ENCODE measurements at places on chromosomes 12 and 14.

- no peak for DNase-seq
- peak overlapping the region; percentile 75 for H3K4me3 ChIP-seq
- peak overlapping the region; percentile 34 for H3K27ac ChIP-seq
- H3K4me1 ChIP-seq = peaks cover 38% of the 10 kb centered on the region
- no peaks in the 10 kb centered on the region for H3K27me3 ChIP-seq
Observed at GRCh38 chr12:93376436-93377251, 1.1 kb upstream of the NUDT4 start.

DNA sequence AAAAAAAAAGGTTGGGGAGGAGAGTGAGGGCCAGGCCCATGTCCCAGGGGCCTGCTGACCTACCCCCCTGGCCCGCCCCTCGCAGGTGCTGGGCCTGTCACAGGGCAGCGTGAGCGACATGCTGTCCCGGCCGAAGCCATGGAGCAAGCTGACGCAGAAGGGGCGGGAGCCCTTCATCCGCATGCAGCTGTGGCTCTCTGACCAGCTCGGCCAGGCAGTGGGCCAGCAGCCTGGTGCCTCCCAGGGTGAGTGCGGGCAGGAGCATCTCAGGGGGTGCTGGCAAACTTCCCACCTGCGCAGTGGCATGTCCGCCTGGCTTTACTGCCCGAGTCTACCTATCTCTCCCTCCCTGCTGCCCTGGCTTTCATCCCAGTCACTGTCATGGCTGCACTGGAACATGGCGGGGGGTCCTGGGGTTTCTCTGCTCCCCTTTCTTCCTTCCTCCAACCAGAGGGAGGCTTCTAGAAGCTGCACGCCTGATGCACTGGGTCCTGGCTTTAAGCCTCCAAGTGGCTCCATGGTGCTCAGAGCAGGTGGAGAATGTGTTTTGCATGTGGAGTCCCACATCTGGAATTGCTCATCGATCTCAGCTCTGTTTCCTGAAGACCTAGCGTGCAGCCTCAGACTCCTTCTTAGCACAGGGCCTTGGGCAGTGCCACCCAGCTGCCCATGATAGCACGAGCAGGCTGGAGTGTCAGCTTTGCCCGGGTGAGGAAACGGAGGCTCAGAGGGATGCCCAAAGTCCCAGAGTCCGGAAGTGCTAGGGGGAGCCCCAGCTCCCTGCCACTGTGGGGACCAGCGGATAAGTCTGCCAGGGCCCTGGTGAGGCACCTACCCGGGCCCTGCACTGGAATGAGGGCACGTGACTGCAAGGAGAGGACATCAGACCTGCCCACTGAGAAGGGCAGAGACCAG, 46.3 kb downstream of the PHETA1 start:
- no peaks in the 10 kb centered on the region for H3K27me3 ChIP-seq
- no peak for DNase-seq
- H3K27ac ChIP-seq = peak overlapping the region; percentile 29
- H3K4me3 ChIP-seq = no peak overlapping the region

- H3K36me3 ChIP-seq = peaks cover 2% of the 10 kb centered on the region
- H3K27me3 ChIP-seq = no peaks in the 10 kb centered on the region
- H3K27ac ChIP-seq = no peak overlapping the region
- no peak for DNase-seq
Observed at GRCh38 chr14:56243110-56243509, 124.9 kb downstream of the PELI2 start.

GRCh38 chr12:124328116-124328515, 33.2 kb downstream of the RFLNA start:
- no peak for DNase-seq
- H3K27me3 ChIP-seq = no peaks in the 10 kb centered on the region
- H3K27ac ChIP-seq = no peak overlapping the region
- no peak overlapping the region for H3K4me3 ChIP-seq
- peaks cover 33% of the 10 kb centered on the region for H3K36me3 ChIP-seq

DNA sequence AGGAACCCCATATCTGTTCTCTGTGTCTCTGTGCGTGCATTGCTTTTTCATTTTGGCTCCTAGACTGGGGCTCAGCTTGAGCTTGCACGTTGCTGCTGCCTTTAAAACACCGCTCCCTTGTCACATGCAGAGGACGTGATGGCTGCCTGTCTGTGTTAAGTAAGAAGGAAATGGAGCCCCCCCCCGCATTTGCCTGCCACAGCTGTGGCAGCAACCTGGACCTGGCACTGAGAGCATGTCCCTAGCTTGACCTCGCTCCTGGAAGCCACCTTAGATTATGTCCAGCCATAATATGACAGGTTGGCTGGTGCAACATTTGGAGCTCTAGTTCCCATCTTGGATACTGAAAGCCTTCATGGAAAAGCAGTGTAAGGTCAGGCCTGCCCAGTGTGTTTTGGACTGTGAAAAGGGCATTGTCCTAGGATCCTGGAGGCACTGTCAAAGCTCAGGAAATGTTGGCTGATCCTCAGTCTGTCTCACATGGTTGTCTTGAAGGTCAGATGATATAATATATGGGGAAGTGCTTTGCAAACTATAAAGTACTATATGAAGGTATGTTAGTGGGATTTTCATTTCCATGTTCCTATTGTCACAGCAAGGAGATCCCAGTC, 73.8 kb downstream of the PRKCH start:
- peaks cover 18% of the 10 kb centered on the region for H3K27me3 ChIP-seq
- H3K4me3 ChIP-seq = no peak overlapping the region
- peaks cover 5% of the 10 kb centered on the region for H3K4me1 ChIP-seq
- DNase-seq = no peak
- no peaks in the 10 kb centered on the region for H3K36me3 ChIP-seq

DNA sequence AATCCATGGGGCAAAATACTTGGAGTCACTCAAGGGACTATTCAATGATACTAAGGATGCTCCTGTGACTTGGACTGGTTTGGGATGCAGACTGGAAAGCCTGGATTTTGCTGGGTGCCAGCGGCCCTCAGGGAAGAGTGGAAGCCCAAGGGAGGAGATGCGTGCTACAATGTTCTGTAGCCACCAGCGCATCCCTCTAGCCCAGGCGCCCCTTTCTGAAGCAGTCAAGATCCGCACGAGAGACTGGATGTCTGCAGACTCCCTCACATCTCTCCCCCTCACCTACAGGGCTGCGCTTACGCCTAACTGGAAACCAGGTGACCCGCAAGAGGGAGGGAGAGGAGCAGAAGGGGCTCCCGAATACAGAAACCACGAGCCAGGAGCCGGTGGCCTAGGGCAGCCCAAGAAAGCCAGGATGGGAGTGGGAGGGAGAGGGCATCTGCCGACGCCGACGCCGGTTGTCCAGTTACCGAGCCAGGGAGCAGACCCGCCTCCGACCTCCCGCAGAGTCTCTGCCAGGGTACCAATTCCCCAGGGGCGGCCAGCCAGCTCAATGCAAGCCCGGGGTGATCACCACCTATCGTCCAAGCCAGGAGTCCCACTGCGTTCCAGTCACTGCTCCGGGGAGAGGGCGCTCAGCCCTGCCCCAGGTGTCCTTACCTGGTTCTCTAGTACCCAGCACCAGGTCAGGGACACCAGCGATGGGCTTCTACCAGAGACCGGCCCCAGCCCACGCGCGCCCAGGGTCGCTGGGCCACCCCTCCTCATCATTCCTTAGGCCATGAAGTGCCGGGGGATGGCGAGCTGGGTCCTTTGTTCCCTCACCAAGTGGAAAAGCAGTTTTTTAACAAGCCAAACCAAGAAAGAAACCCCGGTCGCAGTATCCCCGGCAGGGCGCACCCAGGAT, 1.2 kb downstream of the NTN4 start:
- peaks cover 9% of the 10 kb centered on the region for H3K4me1 ChIP-seq
- H3K36me3 ChIP-seq = peaks cover 2% of the 10 kb centered on the region
- DNase-seq = peak; percentile 32
- peak overlapping the region; percentile 67 for H3K27ac ChIP-seq
- H3K4me3 ChIP-seq = peak overlapping the region; percentile 83

GRCh38 chr12:40953076-40953475, 235.0 kb upstream of the PDZRN4 start:
- no peak for DNase-seq
- H3K27me3 ChIP-seq = no peaks in the 10 kb centered on the region
- no peak overlapping the region for H3K4me3 ChIP-seq
- no peaks in the 10 kb centered on the region for H3K36me3 ChIP-seq
- H3K4me1 ChIP-seq = no peaks in the 10 kb centered on the region

GRCh38 chr14:100693877-100694578, 32.7 kb upstream of the DLK1 start:
- H3K27ac ChIP-seq = no peak overlapping the region
- peaks cover 78% of the 10 kb centered on the region for H3K27me3 ChIP-seq
- no peak for DNase-seq
- peaks cover 45% of the 10 kb centered on the region for H3K4me1 ChIP-seq
- no peak overlapping the region for H3K4me3 ChIP-seq

- peaks cover 35% of the 10 kb centered on the region for H3K4me1 ChIP-seq
- DNase-seq = no peak
- H3K36me3 ChIP-seq = no peaks in the 10 kb centered on the region
- peak overlapping the region; percentile 20 for H3K4me3 ChIP-seq
- peak overlapping the region; percentile 11 for H3K27ac ChIP-seq
- H3K27me3 ChIP-seq = no peaks in the 10 kb centered on the region
Observed at GRCh38 chr14:43900173-43900655, 606.9 kb downstream of the FSCB start.

DNA sequence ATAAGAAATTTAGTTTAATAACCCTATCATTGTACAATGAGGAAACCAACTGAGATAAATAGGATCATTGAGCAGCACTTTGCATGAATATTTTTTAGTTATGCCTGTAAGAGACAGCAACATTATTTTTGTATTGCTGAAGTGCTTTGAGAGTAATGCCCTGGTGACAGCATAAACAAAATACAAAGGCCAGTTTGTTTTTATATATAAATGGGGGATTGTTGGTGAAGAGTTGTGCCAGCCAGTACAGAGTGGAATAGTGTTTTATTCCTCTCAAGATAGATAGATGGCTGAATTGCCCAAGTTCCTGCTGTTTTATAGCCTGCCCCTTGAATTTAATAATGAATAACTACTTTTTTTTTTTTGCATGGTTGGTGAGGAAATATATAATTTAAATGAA, 101.8 kb downstream of the CNTN1 start:
- no peak overlapping the region for H3K4me3 ChIP-seq
- no peaks in the 10 kb centered on the region for H3K4me1 ChIP-seq
- no peaks in the 10 kb centered on the region for H3K27me3 ChIP-seq
- DNase-seq = no peak
- no peak overlapping the region for H3K27ac ChIP-seq

- no peak for DNase-seq
- H3K36me3 ChIP-seq = no peaks in the 10 kb centered on the region
- H3K27ac ChIP-seq = no peak overlapping the region
Observed at GRCh38 chr14:65132855-65133254, 30.5 kb upstream of the MAX start.

DNA sequence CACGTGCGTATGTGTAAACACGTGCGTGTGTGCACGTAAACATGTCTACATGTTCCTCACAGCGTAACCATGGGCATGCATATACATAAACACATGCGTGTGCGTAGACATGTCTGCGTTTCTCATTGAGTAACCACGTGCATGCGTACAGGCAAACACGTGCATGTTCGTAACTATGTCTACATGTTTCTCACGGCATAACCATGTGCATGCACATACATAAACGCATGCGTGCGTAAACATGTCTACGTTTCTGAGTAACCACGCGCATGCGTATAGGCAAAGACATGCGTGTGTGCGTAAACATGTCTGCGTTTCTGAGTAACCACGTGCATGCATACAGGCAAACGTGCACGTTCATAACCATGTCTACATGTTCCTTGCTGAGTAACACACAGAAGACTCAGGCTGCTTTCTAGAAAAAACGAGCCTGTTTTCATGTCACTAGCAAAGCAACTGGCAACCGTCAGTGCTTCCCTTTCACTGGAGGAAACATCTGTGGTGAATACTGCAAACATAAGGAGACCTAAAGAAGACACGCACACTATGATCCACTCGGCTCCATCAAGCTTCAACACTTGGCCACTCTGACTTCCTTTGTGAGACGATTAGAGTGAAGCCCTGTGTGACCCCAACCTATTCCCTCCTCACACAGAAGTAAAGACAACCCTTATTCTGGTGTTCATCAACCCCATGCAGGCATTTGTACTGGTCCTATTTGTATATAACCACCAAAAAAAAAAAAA, 28.8 kb downstream of the POLE start:
- peaks cover 28% of the 10 kb centered on the region for H3K36me3 ChIP-seq
- no peak for DNase-seq
- no peak overlapping the region for H3K27ac ChIP-seq
- no peaks in the 10 kb centered on the region for H3K27me3 ChIP-seq
- H3K4me3 ChIP-seq = no peak overlapping the region

DNA sequence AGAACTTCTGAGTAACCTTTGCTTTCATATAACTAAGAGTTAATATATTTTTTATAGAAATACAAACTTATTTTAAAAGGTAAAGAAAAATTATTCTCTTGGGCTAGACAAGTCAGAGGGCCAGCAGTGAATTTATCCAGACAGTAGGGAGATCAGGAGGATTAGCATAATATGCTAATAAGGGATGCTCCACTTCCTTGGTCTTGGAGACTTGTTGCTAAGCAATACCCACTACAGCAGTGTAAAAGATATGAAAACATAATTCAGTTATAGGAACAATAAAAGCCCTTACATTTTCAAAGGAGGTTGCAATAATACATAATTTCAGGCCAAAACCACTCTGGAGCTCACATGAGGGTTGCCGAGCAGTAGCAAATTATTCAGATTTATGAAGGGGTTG, 615.6 kb downstream of the KCNH5 start:
- no peaks in the 10 kb centered on the region for H3K36me3 ChIP-seq
- H3K27me3 ChIP-seq = no peaks in the 10 kb centered on the region
- H3K4me1 ChIP-seq = no peaks in the 10 kb centered on the region
- H3K4me3 ChIP-seq = no peak overlapping the region

DNA sequence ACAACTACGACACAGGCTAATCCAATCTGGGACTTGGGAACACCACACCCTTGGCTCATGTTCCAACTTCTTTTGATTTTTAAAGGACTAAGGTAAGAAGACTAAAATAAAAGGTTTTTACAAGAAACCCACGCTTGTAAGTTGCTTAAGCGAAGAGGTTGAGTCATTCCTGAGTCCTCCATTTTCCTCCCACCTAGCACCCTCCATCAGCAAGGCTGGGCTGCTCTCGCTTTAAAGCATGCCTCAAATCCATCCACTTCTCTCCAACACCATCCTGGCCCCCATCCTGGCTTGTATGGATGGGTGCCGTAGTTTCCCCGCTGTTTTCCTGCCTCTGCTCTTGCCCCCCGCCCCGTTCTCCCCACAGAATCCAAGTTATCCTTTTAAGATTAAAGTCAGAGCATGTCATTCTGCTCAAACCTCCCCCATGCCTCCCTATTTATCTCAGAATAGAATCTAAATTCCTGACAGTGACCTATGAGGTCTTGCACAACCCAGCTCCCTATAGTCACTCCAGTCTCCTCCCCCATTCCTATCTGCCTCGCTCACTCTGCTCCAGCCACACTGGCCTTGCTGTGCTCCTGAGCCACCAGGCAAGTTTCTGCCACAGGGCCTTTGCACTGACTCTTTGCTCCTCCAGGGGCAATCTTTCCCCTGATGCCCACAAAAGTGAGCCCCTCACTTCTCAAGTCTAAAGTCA, 34.5 kb downstream of the SCARB1 start:
- no peaks in the 10 kb centered on the region for H3K36me3 ChIP-seq
- peaks cover 38% of the 10 kb centered on the region for H3K4me1 ChIP-seq
- no peak overlapping the region for H3K4me3 ChIP-seq
- H3K27me3 ChIP-seq = peaks cover 11% of the 10 kb centered on the region
